ENCODE measurements at places on chromosomes 12 and 14.

DNA sequence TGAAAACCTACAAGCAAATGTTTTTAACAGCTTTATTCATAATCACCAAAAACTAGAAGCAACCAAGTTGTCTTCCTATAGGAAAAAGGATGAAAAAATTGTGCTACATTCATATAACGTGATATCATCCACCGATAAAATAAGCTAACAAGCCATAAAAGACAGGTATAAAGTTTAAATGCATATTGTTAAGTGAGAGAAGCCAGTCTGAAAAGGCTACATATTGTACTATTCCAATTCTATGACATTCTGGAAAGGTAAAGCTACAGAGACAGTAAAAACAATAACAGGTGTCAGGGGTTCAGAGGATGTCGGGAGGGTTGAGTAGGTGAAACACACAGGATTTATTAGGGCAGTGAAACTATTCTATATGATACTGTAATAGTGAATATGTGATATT is 22.7 kb downstream of the CDKL1 start:
- no peak for DNase-seq

- DNase-seq = peak; percentile 34
Observed at GRCh38 chr12:20370014-20370386, 1.7 kb downstream of the PDE3A start.

DNA sequence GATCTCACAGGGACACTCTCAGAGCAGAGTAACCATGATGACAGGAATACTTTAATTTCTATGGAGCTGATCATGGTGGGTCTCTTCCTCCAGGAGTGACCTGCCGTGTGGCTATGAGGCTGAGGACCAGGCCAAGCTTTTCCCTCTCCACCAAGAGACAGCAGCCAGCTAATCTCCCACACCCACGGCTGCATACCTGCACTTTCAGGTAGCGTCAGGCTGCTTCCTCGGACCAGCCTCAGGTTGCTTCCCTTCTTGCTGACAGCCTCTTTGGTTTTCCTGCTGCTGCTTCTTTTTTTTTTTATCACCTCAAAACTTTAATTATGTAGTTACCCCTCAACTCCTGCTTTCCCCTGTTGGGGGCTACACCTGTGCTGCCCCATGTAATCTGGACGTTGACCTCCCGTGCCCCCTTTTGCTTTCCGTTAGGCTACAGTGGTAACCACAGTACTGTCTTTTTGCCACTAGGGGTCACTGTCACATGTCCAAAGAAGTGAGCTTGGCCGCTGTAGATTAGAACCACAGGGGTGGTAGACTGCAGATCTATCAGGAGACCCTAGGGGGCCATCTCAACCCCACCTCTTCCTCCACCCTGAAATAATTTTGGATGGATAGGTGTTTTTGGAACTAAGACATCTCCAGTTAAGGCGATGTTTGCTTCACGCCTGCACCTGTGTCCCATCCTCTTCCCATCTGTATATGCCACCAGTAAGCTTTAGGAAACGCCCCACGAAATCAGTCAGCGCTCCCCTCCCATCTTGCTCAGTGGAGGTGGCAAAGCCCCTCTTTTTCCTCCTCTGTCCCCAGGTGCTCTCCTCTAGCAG is 7.8 kb upstream of the PIP4K2C start:
- DNase-seq = peak; percentile 86

- DNase-seq = no peak
Observed at GRCh38 chr14:71789005-71789404, 143.2 kb upstream of the RGS6 start.

- DNase-seq = no peak
Observed at GRCh38 chr14:21203470-21204166, 47.8 kb upstream of the OR5AU1 start.

- no peak for DNase-seq
Observed at GRCh38 chr14:83356080-83356479, 1822.4 kb upstream of the SEL1L start.

GRCh38 chr12:22477166-22477893 is 67.0 kb downstream of the C2CD5 start:
- peak; percentile 90 for DNase-seq

- DNase-seq = no peak
Observed at GRCh38 chr14:34364201-34364600, 97.8 kb downstream of the SPTSSA start.

DNA sequence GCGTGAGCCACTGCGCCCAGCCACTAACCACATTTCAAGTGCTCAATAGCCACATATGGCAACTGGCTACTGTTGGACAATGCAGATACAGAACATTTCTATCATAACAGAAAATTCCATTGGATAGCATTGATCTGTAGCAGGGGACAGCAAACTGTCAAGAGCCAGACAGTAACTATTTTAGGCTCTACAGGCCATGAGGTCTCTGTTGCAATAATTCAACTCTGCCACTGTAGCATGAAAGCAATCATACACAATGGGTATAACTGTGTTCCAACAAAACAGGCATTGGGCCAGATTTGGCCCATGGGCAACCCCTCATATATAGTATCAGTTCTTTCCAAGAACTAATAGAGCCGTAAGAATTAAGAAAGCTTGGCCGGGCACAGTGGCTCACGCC is 8.0 kb downstream of the CSRNP2 start:
- DNase-seq = no peak

GRCh38 chr12:58104351-58104755 is 163.0 kb downstream of the ATP23 start:
- no peak for DNase-seq

DNA sequence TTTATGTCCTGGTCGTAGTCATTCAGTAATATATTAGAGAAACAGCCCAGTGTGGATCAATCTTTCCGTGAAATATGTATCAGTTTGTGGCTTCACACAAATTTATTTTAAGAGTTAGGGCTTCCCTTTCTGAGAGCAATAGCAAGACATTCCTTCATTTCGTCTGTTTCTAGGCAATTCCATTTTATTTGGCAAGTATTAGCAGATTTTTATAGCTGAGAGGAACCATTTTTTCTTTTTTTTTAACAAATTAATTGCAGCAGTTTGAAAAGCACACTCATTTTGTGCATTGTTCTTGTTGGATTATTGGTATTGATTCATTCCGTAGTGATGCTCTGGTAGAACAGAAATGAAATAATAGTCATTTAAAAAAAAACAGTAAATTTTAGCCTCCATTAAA is 132.9 kb downstream of the SRGAP1 start:
- DNase-seq = no peak

GRCh38 chr12:57726884-57727757 is 11.4 kb downstream of the AGAP2 start:
- no peak for DNase-seq

GRCh38 chr14:29144621-29145020 is 378.0 kb downstream of the FOXG1 start:
- peak; percentile 94 for DNase-seq

DNA sequence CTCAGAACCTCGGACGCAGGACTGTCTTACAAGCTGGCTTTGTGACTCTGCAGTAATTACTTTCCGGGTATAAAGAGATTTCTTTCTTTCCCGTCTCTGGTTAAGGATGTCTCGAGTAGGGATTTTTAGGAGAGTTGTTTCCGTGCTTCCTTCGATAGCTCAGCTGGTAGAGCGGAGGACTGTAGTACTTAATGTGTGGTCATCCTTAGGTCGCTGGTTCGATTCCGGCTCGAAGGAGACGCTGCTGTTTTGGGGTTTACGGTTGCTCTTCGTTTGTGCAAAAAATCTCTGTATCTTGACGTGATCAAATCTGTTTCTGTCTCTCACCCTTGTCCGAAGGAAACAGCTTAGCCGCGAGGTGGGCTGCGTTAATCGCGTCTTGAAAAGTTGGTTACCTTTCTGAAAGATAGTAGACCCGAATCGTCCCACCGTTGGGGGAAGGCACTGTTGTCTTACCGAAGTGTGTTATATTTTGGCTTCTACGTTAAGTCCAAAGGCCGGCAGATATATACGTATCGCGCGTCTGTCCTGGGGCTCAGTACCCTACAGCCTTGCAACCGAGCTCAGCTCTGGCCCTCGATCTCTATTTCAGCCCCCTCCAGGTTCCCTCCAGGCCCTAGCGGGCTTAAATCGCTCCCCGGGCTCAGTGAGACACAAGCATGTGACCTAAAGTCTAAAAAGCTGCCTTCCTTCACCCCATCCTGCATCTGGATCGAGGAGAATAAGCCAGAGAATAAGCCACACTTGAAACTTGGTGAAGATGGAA is 1.1 kb upstream of the RNASE4 start:
- DNase-seq = peak; percentile 94

DNA sequence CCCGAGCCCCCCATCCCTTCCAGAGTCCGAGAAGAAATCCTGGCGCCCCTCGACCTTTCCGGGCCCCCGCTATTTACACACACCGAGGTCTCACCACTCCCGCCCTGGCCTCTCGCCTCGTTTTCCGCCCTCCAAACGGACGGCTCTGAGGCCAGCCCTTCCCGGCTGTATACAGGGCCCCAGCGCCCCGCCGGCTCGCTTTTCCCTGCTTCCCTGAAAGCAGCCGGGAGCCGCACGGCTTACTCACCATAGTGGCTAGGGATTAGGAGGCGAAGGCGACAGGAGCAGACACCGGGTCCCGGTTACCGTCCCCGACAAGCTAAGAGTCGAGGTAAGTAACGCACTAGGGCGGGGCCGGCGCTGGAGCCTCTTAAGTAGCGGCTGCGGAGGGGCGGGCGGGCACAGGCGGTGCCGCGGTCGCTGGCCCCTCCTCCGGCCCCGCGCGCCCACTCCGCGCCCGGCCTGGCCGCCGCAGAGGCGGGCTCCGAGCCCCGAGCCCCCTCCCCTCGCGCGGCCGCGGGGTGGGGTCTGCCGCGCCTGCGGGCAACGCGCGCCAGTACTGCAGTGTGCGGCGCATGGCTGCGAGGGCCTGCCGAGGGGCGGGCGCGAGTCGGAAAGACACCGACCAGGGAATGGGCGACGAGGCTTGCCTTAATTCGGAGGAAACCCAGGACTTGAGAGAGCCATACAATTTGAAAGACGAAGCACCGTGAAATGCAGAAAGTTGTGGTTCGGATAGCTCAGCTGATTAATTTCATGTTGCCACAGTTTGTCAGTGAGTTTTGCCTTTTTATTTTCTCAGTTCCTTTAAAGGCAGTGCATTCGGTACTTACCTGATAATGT is at the start of gene TUBA1B:
TUBA1B (minus strand) TSS at position 345 of the 843 bp plus-strand sequence; CDS start at position 250, 95 bp downstream.
- DNase-seq = peak; percentile 87

DNA sequence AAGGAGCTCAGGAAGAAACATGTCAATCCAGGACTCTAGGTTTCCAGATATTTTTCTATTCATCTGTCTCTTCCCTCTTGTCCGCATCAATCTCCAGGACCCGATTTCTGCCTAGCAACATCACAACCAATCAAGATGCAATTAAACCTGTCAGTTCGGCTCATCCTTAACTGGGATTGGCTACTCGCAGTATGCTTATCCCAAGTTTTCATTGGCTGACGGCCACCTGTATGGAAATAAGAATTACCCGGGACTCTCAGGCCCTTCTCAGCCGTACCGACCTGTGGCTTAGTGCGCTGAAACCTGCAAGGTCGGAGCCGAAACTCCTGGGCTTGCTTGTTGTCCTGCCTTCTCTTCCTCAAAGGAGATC is 20.4 kb upstream of the ATP5MC2 start:
- peak; percentile 90 for DNase-seq

- DNase-seq = no peak
Observed at GRCh38 chr14:46464341-46464740, 187.2 kb downstream of the RPL10L start.

DNA sequence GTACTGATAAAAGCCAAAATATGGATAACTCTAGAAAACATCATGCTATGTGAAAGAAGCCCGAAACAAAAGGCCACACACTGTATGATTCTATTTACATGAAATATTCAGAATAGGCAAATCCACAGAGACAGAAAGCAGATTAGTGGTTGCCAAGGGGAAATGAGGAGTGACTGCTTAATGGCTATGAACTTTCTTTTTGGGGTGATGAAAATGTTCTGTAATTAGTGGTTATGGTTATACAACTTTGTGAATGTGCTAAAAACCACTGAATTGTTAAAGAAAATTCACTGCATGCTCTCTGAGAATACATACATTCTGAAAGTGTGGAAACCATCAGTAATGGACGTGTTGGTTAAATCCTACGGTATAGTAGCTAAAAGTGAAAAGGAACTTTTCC is 39.9 kb upstream of the STON2 start:
- DNase-seq = no peak

- no peak for DNase-seq
Observed at GRCh38 chr12:30095511-30095910, 311.8 kb upstream of the TMTC1 start.

DNA sequence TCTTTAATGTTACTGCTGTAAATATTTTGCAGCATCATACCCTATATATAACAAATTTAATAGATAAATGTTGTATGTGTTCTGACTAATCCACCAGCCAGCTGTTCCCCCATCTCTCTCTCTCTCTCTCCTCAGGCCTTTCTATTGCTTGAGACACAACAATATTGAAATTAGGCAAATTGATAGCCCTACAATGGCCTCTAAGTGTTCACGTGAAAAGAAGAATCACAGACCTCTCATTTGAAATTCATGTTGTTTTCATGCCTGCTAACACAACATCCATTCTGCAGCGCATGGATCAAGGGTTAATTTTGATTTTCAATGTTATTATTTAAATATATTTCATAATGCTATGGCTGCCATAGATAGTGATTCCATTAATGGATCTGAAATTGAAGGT is 1.8 kb upstream of the FSCB start:
- no peak for DNase-seq

DNA sequence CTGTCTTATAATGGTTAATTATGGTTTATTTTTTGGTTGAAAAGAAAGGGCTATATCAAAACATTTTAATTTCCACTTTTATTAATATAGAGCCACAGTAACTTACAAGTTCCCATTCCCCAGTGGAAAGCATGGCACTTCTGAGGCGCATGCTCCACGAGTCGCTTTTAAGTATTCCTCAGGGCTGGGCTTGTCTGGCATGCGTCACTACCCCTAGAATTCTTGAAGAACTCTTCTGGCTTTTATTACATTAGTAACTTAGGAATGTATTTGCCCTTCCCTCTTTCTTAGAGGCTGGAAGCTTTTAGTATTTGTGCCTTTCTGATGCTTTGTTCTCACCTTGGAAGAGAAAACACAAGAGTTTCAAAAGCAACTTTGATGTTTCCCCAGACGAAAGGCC is 81.1 kb downstream of the ESR2 start:
- DNase-seq = no peak

GRCh38 chr14:71675900-71676287 is 256.3 kb upstream of the RGS6 start:
- DNase-seq = no peak

DNA sequence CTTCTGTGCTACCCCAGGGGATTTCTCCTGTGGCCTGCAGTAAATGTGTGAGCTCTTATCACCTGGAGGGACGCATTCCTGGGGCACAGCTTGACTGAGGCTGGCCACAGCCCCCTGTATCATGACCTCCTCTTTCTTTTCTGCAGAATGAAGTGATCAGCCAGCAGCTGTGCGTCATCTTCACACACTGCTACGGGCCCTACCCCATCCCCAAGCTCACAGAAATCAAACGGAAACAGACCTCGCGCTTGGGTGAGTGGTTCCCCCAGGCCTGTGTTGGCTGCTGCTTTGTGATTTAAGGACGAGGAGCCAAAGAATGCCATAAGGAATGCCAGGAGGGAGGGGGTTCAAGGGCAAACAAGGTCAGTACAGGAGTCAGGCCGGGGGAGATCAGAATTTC is 50.5 kb upstream of the PWP1 start:
- peak; percentile 42 for DNase-seq

GRCh38 chr12:17084831-17085230 is 478.9 kb upstream of the LMO3 start:
- DNase-seq = no peak
